Cerebellar cortex (tissue), 1 donor: ENCODE measurements at places on chromosomes 13 and 19.
A peak's percentile ranks its signal among the peaks of the same experiment; 100 is the strongest.

DNA sequence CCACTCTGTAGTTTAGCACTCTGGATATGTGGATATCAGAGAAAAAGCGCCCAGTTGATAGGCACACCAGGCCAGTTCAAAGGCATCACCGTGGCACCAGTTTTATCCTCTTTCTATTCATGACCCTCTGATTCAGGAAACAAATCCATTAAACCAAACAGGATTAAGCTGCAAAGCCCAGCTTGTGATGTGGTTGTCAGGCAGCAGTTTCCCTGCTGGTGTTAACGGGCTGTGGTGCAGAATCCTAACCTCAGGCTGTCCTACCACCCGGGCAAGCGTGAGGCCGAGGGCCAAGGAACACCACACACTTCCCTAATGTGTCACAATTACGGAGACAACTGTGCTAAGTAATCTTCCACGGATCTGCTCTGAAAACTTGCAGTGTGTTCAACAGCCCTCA lies 209.1 kb downstream of the OLFM4 start:
- no peak for DNase-seq

- DNase-seq, result peak; percentile 7
These were observed 14.1 kb upstream of the PCDH8 start for GRCh38 chr13:52862358-52863206.

- no peak for DNase-seq
These were observed 399 bp upstream of the SPTBN4 start for GRCh38 chr19:40466219-40466984.

DNA sequence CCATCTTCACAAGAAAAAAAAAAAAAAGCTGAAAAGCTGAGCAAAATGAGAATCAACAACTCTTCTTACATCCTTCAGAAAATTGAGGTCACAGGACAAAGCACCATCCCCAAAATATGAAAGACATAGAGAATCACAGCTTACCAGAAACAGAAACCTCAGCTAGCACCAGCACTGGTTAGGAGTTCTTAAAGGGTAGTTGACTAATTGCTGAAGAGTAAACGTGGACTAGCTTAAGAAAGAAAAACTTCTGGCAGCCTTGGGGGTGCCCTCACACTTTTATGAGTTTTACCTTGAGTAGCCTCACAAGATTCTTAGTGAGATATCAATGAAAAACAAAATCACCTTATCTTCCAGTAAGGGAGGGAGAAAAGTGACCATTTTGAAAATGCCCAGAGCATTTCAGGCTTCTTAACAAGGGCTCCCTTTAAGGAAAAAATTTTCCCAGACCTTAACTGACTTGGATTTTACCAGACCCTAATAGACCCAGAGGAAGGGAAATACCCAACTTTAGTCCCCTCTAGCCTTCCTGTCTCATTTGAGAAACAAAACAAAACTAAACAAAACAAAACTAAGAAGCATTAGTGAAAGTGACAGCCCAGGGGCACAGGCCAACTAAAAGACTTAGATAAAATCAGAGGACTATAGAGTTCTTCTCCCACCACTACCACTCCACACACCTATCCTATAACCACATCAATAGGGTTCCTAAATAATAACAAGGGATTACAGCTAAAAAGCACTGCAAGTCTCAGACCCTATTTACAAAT lies 888.6 kb downstream of the DIAPH3 start:
- DNase-seq, result no peak

- no peak for DNase-seq
These were observed 55.5 kb downstream of the EDNRB start for GRCh38 chr13:77863144-77863543.

- DNase-seq, result no peak
These were observed 174.8 kb upstream of the SERP2 start for GRCh38 chr13:44198826-44199225.

DNA sequence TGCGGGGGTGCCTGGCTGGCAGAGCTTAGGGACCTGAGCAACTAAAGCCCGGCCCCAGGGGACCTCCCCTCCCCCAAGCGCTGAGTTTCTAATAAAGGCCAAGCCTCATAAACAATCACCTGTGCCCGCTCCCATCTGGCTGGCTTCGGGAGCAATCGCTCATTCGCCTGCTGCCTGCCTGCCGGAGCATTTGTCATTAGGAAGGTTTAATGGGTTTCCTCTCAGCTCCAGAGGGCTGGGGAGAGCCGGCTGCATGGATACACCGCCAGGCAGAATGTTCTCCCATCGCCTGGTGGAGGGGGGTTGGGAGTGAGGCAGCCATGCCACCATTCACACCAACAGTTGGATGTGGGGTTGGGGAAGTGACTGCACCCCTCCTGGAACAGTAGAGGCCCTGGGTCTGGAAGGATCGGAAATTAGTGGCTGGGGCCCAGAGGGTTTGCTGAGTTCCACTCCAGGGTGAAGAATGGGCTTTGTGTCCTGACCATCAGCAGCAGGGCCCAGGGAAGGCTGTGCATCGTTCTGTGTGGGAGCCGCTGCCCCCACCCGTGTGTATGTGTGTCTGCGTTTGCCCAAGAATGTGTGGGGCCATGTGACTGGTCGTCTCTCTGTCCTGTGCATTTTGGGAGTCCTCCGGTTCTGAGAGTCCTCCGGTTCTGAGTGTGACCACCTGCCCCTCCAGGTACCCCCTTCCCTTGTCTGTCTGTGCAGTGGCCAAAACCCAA lies 15.3 kb downstream of the PIN1 start:
- peak; percentile 68 for DNase-seq

DNA sequence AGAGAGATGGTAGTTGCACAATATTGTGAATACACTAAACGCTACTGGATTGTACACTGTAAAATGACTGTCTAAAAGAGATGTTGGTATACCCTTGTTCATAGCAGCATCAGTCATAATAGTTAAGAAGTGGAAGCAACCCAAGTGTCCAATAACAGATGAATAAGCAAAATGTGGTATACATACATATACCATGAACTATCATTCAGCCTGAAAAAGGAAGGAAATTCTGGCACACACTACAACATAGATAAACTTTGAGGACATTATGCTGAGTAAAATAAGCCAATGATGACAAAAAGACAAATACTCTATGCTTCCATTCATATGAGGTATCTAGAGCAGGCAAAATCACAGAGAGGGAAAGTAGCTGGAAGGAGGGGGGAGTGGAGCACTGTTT lies 16.0 kb downstream of the DZIP1 start:
- DNase-seq, result no peak

GRCh38 chr19:18041054-18041453 lies 33.1 kb downstream of the ARRDC2 start:
- no peak for DNase-seq

GRCh38 chr13:24323036-24323738 lies 13.8 kb downstream of the C1QTNF9 start:
- no peak for DNase-seq

- no peak for DNase-seq
These were observed 3.8 kb upstream of the CCDC124 start for GRCh38 chr19:17929056-17929455.

GRCh38 chr13:84362777-84363176 lies 480.5 kb upstream of the SLITRK1 start:
- no peak for DNase-seq

- DNase-seq, result no peak
These were observed 580 bp downstream of the EIF3K start for GRCh38 chr19:38619361-38620174.

DNA sequence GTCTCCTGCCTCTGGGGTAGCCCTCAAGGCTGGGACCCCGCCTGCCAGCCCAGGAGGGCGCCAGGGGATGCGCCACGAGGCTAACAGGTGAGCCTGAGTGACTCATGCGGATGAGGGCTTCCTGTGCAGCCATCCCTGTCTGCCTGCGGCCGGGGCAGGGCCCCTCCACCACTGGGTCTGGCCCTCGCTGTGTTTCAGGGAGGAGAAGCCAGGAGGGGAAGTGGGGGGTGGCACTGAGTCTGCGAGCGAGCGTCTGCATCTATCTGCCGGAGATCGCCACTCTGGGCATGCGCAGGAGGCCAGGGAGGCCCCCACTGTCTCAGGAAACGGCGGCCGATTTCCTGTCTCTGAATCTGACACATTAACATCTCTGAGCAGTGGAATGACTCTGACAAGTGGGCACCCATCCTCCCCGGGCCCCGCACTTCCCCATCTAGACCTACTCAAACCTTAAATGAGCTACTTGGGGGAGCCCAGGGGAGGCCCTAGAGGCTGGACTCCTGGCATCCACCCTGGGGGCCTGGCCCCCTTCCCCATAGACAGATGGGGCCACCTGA lies 19.7 kb downstream of the RFX1 start:
- peak; percentile 76 for DNase-seq

- DNase-seq, result no peak
These were observed 5.1 kb upstream of the PRR36 start for GRCh38 chr19:7879111-7879807.

- no peak for DNase-seq
These were observed 29.7 kb downstream of the MLLT1 start for GRCh38 chr19:6250024-6250615.

DNA sequence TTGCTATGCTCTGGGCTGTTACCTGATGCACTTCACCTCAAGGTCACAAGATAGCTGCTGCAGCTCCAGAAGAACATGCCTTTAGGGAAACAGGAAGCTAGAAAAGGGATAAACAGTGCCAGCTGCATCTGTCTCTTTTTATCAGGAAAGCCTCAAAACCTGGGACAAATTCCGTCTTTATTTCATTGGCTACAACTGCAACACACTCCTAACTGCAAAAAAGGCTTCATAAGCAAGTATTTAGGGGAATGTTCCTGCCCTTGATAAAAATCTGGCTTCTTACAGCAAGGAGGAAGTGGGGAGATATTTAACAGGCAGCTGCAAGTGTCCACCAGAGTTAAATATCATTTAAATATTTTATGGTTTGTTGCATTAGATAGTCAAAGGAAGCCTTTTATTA lies 34.2 kb upstream of the SERTM1 start:
- no peak for DNase-seq

DNA sequence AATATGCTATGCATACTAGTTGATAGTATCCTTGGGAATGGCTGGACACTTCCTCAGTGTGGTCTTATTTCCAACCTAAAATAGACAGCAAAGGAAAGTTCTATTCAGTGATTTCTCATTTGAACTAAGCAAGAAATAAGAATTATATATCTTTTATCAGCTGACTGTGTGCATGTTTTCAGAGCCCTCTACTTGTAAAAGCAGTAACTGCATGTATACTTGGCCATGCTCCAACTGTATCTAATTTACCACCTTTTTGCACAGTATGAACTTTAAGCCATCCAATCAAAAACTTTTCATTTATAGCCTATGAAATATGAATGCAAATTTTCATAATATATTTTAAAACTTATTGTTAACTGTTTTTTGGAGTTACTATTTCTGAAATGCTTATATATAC lies 136.4 kb upstream of the PCDH9 start:
- DNase-seq, result no peak

DNA sequence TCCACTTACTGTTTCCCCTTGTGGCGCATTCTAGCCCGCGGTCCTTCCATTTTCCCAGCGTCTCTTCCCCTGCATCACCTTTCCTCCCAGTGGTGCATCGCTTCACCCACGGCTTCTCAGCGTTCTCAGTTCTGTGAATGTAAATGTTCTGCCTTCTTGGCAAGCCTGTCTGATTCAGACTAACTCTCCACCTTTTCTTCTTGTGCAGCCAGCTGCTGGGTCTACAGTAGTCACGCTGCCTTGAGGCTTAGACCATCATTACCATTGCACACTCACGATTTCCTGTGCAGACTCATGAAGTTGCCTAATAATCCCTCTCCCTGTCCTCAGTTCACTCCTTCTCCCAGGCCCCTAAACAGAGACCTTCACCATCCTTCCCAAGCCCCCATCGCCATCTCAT lies 75.0 kb downstream of the DHRS12 start:
- no peak for DNase-seq

GRCh38 chr19:46383846-46384245 lies 29.5 kb downstream of the CCDC8 start:
- DNase-seq, result no peak

DNA sequence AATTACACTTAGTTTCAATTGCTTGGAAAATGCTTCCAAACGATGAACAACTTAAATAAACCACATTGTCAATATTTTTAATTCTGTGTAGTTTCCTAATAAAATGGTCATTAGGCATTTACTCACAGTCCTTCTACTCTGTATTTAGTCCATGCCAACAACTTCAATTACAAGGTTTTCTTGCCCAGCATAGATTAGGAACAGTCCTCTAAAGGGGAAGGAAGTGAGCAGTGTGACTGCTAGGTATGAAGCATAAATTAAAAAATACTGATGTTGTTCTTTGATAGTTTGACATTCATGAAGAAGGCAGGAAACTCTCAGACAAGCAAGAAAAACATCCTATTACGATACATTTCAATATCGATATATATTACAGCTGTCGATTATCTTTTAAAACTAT lies 716.0 kb upstream of the PCDH9 start:
- no peak for DNase-seq

GRCh38 chr19:40804783-40805242 lies 5.8 kb downstream of the EGLN2 start:
- peak; percentile 51 for DNase-seq

GRCh38 chr19:5074830-5075394 lies 106.0 kb downstream of the KDM4B start:
- DNase-seq, result no peak

GRCh38 chr13:113421673-113422270 lies 31.5 kb downstream of the ADPRHL1 start:
- no peak for DNase-seq

- DNase-seq, result no peak
These were observed 16.8 kb downstream of the TEX29 start for GRCh38 chr13:111337206-111337605.

DNA sequence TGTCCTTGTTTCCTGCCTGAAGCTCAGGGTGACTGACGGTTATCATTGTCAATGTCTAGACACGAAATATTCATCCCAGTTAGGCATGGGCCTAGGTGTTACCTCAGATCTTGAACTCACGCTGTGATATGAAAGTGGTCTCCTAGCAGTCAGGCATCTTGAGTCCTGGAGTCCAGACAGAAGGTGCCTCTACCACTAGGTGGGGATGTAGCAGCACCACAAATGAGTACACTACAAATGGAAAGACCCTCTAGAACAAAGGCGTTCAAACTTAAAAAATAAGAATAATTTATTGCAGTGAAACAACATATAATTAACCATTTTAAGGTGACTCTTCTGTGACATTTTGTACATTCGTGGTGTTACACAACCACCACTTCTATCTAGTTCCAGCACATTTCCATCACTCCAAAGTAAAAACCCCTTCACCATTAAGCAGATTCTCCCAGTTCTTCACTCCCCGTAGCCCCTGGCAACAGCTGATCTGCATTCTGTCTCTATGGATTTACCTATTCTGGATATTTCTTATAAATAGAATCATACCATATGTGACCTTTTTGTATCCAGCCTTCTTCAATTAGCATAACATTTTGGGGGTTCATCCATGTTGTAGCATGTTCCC lies 11.9 kb upstream of the FRY start:
- peak; percentile 49 for DNase-seq

DNA sequence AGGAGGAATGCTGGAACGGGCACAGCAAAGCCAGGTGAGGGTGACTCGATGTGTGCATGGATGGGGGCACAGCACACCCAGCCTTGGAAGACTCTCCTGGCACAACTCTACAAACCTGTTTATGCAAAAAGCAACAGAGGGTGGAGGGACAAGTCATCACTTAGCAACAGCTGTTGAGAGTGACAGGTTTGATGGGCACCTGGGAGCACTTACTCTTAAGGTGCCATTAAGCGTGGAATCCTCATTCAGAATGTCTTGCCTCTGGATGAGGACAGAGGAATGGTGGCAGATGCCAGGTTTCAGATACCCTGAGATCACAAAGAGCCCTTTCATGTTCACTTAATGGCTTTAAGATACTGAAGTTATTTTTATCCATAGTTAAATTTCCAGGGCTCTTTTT lies 97.0 kb downstream of the DCT start:
- DNase-seq, result no peak
